Type B pancreatic cell (in vitro differentiated cells): ENCODE measurements at places on chromosomes 11 and 22.

GRCh38 chr11:44624761-44625221 is 59.3 kb downstream of the CD82 start:
- peak; percentile 57 for DNase-seq

DNA sequence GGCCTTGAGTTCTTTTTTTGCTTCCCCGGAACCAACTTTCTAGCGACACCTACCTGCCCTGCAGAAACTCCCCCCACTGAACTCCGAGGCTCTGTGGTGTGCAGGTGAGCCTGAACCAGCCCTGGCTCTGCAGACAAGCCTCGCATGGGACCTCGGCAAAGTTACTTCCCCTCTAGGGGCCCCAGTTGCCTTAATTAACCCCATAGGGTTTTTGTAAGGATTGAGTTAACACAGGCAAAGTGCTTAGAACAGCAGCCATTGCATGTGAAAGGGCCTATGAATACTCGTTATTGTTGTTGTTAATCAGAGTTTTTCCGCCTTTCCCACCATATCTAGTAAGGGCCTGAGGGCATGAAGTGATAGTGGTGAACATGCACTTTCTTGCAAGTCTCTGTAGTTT is 12.6 kb upstream of the SYT13 start:
- no peak for DNase-seq

- no peak for DNase-seq
These were observed 43.0 kb upstream of the WNT11 start for GRCh38 chr11:76249195-76249741.

DNA sequence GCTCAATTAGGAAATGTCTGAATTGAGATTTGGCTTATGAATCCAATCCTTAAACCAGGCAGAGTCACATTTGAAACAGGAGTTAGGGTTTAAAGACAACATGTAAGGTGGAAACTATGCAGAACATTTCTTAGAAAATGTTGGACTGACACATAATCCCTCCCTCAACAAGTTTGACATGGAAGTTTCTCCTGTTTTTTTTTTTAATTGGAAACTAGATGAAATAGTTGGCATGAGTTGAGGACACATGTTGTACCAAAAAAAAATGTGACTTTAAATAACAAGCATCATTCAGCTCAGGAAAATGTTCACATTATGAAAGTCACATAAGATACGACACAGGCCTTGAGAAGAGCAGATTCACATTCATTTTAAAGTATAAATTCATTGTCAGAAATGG is 154.9 kb upstream of the DDI1 start:
- DNase-seq, result no peak

DNA sequence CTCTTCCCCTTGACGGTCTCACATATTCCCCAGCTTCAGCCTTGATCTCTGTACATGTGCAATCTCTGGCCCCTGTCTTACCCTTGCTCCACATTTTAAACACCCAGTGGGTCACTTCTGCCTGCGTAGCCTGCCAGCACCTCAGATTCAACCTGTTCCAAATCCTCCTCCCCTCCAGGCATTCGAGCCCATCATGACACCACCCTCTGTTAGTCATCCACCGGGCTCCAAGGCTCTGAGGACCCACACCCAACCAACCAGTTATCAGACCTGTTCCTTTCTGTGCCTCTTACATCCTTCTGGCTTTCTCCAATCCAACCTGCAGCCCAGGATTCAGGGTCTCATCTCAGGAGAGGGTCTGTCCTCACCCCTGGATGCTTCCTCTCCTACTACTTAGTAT is 119.8 kb upstream of the TBCEL start:
- no peak for DNase-seq

DNA sequence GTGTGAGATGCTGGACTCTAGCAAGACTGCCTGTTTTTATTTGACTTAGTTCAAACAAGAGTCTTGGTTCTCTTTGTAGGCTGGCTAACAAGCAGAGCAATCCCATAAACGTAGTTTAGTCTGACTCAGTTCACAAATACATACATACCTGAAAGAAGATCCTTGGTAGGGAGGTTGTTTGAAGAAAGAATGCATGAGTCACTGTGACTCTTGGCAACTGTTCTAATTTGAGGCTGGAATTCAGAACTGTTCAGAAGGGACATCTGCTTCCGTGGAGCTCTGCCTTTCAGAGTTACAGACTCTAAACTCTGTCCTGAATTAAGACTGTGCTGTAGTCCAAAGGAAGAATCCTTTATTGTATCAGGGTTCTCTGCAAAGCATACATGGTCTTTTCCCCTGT is 32.2 kb downstream of the C2CD3 start:
- DNase-seq, result no peak

GRCh38 chr11:17525570-17525969 is 18.6 kb downstream of the USH1C start:
- DNase-seq, result no peak

DNA sequence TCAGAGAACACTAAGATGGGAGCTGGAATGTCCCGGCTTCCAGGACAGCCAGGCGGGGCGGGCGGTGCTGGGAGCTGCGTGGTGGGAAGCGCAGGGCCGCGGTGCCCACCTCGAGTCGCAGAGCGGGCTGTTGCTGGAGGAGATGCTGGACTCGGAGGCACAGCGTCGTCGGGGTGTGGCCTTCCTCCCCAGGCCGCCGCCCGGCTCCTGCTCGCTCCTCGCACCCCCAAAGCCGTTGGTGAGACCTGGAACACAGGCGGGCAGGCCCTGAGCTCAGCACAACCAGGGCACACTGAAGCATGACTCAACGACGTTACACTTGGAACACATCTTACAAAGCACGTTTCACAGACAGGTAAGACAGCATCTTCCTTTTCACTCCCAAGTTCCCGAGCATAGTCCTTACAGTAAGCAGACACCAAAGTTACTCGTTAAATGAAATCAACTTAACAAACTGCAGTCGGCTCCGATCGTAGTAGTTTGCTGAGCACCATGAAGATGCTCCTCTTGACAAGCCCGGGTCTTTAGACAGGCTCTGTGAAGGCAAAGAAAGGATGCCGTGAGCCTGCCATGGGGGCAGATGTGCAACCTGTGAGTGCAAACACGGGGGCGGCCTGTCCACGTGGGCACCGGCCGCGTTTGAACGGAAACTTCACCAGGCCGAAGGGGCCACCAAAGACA is 50.0 kb downstream of the BRD1 start:
- DNase-seq, result no peak

DNA sequence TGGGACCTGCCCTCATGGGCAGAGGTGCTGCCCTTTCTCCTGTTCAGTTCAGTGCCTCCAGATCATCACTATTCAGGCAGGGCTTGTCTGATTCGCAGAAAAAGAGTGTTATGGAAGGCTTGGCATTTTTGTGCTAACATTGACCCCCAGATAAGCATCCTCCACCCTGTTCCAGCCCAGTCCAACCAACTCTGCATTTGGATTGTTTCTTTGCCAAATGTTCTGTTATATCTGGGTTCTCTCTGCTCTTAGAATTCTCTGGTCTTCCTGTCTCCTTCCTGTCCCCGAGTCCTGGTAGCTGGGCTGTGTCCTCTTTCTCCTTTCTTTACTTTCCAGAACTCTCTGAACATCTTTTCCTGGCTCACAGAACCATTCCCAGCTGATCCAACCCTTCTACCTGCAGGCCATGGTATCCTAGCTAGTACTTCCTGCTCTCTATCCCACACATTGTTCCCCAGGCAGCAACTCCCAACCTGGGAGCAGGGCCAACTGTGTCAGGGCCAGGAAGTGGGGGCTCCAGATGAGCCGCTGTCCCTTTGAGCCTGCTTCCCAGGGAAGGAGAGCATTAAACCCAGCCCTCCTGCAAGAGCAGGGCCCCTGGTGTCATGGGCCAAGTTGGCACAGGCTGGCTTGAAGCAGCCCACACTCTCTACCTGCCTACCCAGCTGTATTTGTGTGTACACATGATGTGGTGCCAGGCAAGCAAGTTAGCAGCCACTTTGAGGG is 280.7 kb upstream of the CADM1 start:
- no peak for DNase-seq

- no peak for DNase-seq
These were observed 32.5 kb downstream of the PPP2R1B start for GRCh38 chr11:111733611-111734088.

DNA sequence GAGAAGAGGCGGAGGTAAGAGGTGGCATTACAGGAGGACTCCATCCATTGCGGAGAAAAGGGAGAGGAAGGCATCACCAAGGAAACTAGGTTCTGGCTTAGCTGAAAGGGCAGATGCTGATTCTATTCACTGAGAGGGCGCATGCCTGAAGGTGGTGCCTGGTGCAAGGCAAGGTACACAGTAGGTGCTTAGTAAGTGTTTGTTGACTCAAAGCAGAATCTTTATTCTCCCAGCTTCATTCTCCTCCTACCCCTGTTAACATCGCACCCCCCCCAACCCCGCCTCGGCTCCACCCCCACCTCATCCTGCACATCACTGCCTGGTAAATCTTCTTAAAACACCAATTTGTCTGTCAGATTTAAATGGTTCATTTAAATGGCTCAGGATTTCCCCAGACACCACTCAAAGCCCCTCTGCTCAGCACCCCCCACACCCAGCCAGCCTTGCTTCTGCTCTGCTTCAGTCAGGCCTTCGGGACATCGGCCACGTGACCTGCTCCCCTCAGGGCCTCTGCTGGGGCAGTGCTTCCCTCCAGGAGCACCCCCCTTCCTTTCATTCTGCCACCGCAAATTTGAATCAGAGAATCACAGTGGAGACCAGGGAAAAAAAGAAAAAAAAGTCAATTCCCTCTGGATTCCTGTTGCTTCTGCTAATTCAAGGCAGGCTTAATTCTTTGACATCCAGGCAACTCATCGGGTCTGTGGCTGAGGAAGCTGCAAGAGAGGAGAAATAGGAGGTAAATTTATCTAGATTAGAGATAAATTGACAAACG is 17.8 kb upstream of the RCN1 start:
- DNase-seq, result no peak

DNA sequence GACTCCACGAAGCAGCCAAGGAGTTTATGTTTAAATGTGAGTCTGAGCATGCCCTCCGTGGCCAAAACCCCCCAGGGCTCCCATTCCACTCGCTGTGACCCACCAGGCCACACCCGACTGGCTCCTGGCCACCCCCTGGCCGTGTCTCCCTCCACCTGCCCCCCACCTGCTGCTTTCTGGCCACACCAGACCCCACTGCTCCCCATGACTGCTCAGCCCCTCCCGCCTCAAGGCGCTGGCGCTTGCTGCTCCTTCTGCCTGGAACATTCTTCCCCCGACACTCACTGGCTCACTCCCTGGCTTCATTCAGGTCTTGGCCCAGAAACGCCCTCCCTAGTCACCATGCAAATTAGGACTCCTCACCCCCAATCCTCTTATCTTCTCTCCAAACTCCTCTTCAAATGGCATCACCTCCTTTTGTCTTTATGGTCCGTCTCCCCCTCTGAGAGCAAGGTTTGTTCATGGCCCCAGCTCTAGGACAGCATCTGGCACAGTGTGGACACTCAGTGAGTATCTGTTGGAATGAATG is 72.2 kb downstream of the EFCAB6 start:
- no peak for DNase-seq

DNA sequence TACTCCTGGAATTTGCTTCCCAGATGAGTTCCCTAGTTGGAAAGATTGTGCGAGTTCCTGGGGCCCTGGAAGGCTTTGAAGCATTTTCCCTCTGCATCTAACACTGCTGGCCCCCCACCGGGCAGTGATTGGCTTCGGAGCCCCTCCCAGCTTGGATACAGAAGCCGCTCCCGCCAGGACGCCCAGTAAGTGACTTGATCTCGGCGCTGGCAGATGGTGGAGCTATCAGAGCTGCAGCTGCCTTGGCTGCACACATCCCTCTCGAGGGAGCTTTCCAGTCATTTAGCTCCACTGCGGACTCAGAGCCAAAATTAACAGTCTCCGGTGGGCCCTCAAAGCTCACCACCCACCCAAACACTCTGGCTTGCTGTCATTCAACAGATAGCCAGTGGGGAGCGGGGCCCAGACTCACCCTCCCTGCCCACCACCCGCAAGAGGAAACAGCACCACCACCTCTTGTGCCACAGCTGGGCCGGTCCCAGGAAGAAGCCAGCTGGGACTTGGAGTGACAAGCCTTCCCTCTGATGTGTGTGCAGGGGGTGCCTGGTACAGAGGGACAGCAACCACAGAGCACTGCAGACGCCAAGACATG is 162.3 kb downstream of the TRIM29 start:
- no peak for DNase-seq

- DNase-seq, result no peak
These were observed 17.5 kb upstream of the RASL10A start for GRCh38 chr22:29332886-29333496.
